ENCODE measurements at places on chromosomes 3 and 15. TPM values are rescaled to one million over a fixed set of nuclear protein-coding genes. Genes with fewer than 3 reads are reported as not detected.

GRCh38 chr3:162302983-162303624 lies 806.5 kb downstream of the OTOL1 start:
- no peak for DNase-seq

The OR5K4 gene
- not detected for total RNA-seq

The IMPG2 gene
- total RNA-seq: 0.21 TPM

- no peak for DNase-seq
These were observed 2.2 kb downstream of the TFRC start for GRCh38 chr3:196079682-196080081.

The AGBL1 gene
- 12.0 TPM for total RNA-seq

- DNase-seq: peak; percentile 80
These were observed at the start of gene MYEF2 for GRCh38 chr15:48177766-48178647. MYEF2 (minus strand) TSS chr15:48178295; CDS start chr15:48178237, 58 bp downstream.

The ST6GAL1 gene
- 72.7 TPM for total RNA-seq

The CILP gene
- total RNA-seq: 10.2 TPM

The IL17RC gene
- 27.2 TPM for total RNA-seq

- no peak for DNase-seq
These were observed 273.9 kb downstream of the ADAMTSL3 start for GRCh38 chr15:83927704-83928391.

The KBTBD13 gene
- total RNA-seq: not detected

The GATM gene
- total RNA-seq: 7.2 TPM

GRCh38 chr15:45201557-45201859 lies 13.7 kb upstream of the SHF start:
- DNase-seq: no peak

- DNase-seq: no peak
These were observed 108.3 kb upstream of the CHL1 start for GRCh38 chr3:88267-88666.

The GRIP2 gene
- 1.1 TPM for total RNA-seq

DNA sequence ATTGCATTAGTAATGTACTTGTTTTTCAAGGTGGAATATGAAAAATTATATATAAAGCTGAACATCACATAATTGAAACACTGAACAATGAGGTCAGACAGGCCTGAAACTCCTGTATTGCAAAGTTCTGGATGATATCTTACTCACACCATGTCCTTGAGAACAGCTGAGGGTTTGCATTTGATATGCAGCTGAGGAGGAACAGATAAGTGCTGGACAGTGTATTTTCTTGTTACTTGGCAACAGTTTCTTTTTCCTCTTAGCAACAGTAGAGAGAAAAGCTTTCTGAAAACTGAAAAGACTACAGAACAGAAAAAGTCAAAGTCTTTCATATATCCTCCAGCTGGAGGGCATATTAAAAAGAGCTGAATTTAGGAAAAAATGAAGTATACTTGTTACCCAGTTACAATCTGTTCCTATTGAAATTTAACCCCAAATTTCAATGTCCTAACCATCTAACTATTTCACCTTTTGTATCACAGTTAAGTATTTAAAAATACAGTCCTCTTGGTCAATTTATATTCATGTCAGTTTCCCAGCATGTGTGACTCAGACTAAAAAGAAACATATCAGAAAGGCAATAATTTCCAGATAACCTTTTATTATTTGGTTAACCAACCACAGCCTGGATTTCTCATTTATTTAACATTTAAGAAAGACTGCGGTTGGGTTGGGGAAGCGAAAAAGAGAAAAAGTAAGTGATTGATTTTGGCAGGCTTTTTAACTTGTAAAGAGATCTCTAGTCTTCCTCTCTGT lies 733.0 kb upstream of the DPPA4 start:
- DNase-seq: no peak

DNA sequence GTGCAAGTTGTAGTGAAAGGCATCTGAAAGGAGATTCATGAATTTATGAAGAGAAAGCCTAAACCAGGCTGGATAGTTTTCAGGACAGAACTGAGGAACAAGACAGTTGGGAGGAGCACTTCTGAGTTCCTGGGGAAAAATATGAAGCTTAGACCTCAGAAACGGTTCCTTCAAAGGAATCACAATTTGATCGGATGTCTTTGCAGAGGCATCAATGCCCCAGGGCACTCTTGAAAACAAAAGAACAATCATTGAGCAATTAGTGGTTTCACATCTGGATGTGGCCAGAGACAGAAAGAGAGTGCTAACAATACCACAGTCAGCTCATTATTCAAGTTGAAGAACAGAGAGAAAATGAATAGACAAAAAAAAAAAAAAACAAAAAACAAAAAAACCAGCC lies 86.2 kb downstream of the KLF13 start:
- DNase-seq: no peak

Measured in lower lobe of right lung (tissue), 2 donors.